ENCODE measurements at places on chromosomes 13 and 19.

GRCh38 chr19:28330831-28331230, 882.1 kb downstream of the UQCRFS1 start:
- no peak overlapping the region for H3K4me3 ChIP-seq
- H3K27me3 ChIP-seq: no peaks in the 10 kb centered on the region
- no peaks in the 10 kb centered on the region for H3K4me1 ChIP-seq
- no peak overlapping the region for H3K27ac ChIP-seq

- peak overlapping the region; percentile 87 for H3K27ac ChIP-seq
- no peaks in the 10 kb centered on the region for H3K27me3 ChIP-seq
- ATAC-seq: no peak
- H3K4me1 ChIP-seq: peaks cover 36% of the 10 kb centered on the region
- peak overlapping the region; percentile 96 for H3K4me3 ChIP-seq
Observed at GRCh38 chr19:36688058-36688457, 646 bp downstream of the ZNF567 start.

DNA sequence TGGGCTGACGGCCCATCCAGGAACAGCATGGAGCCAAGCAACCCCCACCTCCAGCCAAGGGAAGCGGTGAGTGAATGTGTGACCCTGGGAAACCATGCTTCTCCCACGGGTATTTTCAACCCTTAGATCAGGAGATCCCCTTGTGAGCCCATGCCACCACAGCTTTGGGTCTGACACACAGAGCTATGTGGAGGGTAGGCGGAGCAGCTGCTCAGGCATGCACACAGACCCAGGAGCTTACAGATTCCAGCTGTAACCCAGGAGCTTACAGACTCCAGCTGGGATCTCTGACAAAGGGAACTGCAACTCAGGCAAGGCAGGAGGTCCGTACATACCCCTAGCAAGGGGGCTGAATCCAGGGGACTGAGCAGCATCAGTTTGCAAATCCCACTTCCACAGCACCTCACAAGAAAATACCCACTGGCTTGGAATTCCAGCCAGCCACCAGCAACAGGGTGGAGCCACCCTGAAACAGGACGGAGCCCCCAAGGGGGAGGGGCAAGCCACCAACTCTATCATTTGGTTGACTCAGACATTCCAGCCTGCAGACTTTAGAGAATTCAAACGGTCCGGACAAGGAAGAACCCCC, 40.8 kb upstream of the RFXAP start:
- H3K27me3 ChIP-seq: peaks cover 27% of the 10 kb centered on the region
- H3K4me3 ChIP-seq: no peak overlapping the region
- ATAC-seq: peak; percentile 42
- no peaks in the 10 kb centered on the region for H3K4me1 ChIP-seq
- H3K27ac ChIP-seq: no peak overlapping the region
- no peaks in the 10 kb centered on the region for H3K36me3 ChIP-seq

GRCh38 chr13:33727297-33728083, 90.5 kb upstream of the RFC3 start:
- no peak overlapping the region for H3K4me3 ChIP-seq
- no peak overlapping the region for H3K27ac ChIP-seq

DNA sequence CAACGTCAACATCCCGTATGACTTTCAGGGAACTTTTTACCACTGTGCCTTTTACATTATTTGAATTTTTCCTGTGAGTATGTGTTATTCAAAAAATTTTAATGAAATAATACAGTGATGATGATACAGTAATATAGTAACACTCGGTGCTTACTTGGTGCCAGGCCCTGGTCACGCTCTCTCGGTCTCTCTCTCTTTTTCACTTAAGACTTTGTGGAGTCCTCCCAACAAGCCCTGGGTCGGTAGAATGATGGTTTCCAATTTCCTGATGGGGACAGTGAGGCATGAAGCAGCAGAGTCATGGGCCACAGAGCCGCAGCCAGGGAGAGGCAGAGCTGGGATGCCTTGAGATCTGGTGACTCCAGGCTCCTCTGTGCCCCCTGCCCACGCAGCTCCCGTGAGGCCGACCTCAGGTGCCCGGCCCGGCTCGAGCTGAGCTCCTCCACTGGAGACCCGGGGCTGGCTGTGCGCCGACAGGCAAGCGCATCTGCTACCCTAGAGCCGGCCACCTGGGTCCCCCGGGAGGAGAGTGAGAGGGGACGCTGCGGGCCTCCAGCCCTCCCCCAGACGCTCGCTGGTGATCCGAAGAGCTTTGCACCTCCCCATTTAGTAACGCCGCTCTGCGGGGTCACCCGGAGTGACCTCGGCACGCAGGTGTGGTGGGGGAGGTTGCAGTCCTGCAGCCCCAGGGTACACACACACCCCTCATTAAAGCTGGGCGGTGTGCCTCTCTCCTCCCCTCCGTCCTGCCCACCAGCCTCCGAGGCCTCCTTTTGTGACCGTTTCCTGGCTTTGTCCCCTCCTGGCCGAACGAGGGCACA, 4.4 kb upstream of the SBK3 start:
- H3K4me1 ChIP-seq: peaks cover 6% of the 10 kb centered on the region
- H3K36me3 ChIP-seq: no peaks in the 10 kb centered on the region
- peak; percentile 51 for ATAC-seq
- no peak overlapping the region for H3K4me3 ChIP-seq

DNA sequence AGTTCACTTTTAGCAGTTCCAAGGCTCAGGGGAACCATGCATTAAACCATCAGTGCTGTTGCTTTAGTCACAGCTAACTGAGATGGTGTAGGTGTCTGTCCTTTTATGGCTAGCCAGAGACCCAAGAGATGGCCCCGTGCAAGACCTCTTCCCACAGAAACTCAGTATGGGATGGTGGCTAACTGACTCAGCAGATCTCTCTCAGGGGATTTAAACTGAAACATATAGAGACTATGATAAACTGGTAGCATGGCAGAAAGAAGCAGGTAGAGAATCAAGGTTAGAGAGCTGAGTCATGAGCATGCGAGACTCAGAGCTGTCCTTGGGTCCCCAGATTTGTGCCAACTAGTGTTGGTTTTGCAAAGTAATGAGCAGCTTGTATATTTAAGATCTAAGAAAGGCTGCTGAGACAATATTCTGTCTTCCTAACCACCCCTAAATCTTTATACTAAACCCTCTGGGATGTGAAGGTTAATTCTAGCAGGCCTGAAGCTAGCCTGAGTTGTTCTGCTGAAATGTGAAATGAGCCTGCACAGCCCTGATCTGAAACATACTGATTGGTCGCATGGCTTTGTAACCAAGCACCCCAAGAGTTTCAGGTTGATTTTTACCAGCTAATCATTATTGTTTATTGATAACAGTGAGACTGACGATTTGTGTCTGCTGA, 6.5 kb upstream of the SCEL start:
- H3K4me3 ChIP-seq: no peak overlapping the region
- no peaks in the 10 kb centered on the region for H3K36me3 ChIP-seq
- H3K4me1 ChIP-seq: no peaks in the 10 kb centered on the region
- peaks cover 18% of the 10 kb centered on the region for H3K27me3 ChIP-seq
- H3K27ac ChIP-seq: no peak overlapping the region

DNA sequence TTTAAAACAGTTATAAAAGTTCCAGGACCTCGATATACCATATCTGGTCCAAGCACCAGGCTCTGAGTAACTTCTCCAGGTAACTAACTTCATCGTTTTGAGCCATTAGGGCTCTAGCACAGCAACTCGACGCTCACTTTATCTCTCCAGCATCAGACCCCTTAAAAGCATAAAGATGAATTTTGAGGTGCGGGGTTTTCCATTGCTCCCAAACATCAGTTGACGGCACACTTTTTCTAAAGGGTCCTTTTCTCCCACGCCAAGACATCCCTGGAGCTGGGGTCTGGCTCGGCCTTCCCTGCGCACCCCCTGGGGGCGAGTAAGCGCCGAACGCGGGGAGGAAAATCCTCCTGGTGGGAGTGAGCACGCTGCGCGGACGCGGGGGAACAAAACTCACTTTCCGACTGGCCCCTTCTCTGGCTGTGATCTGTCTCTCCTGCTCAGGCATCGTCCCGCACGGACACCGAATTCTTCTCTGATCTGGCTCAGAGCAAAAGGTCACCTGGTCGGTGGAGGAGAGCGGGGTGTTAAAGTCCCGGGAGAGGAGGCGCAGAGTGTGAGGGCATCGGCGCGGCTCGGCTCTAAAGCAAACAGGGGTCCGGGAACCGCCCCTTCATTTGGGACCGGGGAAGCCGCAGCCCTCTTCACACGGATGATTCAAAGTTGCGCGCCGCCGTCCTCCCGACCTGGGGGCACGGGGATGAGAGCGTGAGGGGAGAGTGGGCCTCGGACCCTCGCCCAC, at the start of gene ATP7B:
ATP7B (minus strand) TSS at position 561 of the 742 bp plus-strand sequence; CDS start at position 448, 113 bp downstream.
- peak; percentile 18 for ATAC-seq
- peaks cover 11% of the 10 kb centered on the region for H3K4me1 ChIP-seq
- H3K27me3 ChIP-seq: peaks cover 50% of the 10 kb centered on the region
- peak within 1 kb of the TSS; percentile 91 for H3K27ac ChIP-seq

DNA sequence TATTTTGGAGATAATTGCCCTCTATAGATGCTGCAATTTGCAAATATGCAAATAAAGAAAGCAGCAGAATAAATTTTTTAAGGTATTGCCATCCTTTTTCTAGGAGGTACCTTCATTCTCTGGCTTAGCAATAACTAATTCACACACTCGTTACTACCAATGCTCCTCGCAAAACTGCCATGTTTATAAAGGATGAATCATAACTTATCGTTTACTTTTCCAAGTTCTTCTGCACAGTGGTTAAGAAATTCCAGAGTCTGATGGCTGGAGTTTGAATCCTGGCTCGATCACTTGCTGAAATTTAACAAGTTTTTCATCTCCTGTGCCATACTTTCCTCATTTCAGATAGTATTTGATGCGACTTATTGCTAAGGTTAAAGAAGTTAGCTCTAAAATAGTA, 708.6 kb upstream of the KLHL1 start:
- no peak for ATAC-seq
- H3K4me3 ChIP-seq: no peak overlapping the region
- H3K36me3 ChIP-seq: no peaks in the 10 kb centered on the region
- no peak overlapping the region for H3K27ac ChIP-seq

- peaks cover 6% of the 10 kb centered on the region for H3K36me3 ChIP-seq
- H3K27ac ChIP-seq: peak overlapping the region; percentile 66
- ATAC-seq: peak; percentile 72
Observed at GRCh38 chr13:51645154-51645650, 60.9 kb downstream of the WDFY2 start.

- no peak for ATAC-seq
- peaks cover 36% of the 10 kb centered on the region for H3K36me3 ChIP-seq
- H3K4me1 ChIP-seq: peaks cover 23% of the 10 kb centered on the region
- H3K27me3 ChIP-seq: no peaks in the 10 kb centered on the region
Observed at GRCh38 chr13:48990900-48991299, 15.2 kb downstream of the FNDC3A start.

GRCh38 chr19:10808937-10809649, 26.9 kb downstream of the TMED1 start:
- no peak overlapping the region for H3K4me3 ChIP-seq
- H3K27ac ChIP-seq: no peak overlapping the region
- ATAC-seq: no peak
- H3K4me1 ChIP-seq: peaks cover 25% of the 10 kb centered on the region

DNA sequence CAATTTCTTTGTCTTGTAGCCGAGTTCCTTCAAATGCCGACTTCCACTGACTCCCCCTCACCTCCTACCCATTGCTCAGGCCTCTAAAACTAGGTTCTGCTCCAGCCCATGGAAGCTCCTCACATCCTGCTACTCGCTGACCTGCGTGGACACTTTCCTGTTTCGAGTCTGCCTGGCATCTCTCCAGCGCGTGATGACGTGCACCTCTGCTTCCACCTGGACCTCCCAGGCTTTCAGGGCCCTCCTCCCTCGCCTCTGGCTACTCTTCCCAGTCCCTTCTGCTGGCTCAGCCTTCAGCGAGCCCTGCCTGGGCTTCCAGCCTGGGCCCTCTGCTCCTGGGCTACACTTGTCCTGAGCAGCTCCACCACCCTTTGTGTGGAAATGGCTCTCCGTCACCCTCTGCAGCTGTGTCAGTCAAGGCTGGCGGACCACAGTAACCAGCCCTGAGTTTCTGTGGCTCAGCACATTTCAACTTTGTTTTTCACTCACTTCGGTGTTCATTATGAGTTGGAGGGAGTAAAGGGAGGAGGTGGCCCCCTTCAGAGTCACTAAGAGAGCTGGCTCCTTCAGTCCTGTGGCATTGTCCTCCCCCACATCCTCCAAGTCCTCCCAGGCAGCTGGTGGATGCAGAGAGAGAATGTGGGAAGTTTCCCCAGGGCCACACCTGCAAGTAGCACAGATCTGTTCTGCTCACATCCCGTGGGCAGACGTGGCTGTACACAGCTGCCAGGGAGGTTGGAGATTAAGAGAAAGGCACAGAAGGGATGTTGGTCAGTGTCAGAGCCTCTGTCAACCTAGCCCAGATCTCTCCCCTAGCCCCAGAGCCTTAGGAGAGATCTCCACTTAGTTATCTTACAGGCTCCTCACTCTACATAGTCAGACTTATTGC, 49.4 kb downstream of the SERP2 start:
- no peak overlapping the region for H3K4me3 ChIP-seq
- H3K27me3 ChIP-seq: peaks cover 51% of the 10 kb centered on the region
- H3K27ac ChIP-seq: no peak overlapping the region
- no peaks in the 10 kb centered on the region for H3K36me3 ChIP-seq
- H3K4me1 ChIP-seq: peaks cover 16% of the 10 kb centered on the region
- ATAC-seq: peak; percentile 10

DNA sequence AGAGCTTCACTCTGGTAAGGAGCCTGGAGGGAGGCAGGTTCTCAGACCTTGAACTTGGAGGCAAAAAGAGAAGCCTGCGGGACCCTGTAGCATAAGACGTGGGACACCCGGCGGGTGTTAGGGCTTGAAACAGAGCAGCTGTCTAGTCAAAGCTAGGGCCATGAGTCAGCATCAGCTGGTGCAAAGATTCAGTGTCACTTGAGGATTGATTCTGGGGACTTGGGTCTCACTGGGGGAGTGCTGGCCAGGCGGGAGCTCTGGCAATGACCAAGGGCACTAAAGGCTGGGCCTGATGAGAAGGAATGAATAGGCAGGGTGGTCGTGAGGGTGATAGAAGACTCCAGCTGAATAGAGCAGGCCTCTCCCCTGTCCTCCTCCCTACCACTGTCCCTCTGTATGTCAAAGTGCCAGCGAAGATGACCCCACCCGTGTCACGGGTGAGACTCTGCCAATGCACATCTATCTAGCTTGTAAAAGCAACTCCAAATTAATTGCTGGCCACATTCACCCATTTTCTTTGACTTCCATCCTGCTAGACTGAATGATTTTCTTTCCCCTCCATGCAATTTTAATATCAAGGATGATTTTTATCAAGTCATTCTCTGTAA, 97.1 kb downstream of the MBNL2 start:
- H3K27ac ChIP-seq: peak overlapping the region; percentile 20
- no peak for ATAC-seq
- no peaks in the 10 kb centered on the region for H3K27me3 ChIP-seq
- H3K4me3 ChIP-seq: no peak overlapping the region
- H3K36me3 ChIP-seq: peaks cover 20% of the 10 kb centered on the region

GRCh38 chr13:38042771-38043170, 173.2 kb upstream of the TRPC4 start:
- no peak overlapping the region for H3K27ac ChIP-seq
- H3K4me3 ChIP-seq: no peak overlapping the region
- peaks cover 17% of the 10 kb centered on the region for H3K36me3 ChIP-seq
- no peaks in the 10 kb centered on the region for H3K27me3 ChIP-seq

GRCh38 chr13:108178078-108178477, 37.3 kb downstream of the LIG4 start:
- no peaks in the 10 kb centered on the region for H3K27me3 ChIP-seq
- H3K4me1 ChIP-seq: peaks cover 2% of the 10 kb centered on the region
- H3K4me3 ChIP-seq: no peak overlapping the region
- ATAC-seq: no peak
- no peak overlapping the region for H3K27ac ChIP-seq
